ENCODE measurements at places on chromosomes 6 and 20.

DNA sequence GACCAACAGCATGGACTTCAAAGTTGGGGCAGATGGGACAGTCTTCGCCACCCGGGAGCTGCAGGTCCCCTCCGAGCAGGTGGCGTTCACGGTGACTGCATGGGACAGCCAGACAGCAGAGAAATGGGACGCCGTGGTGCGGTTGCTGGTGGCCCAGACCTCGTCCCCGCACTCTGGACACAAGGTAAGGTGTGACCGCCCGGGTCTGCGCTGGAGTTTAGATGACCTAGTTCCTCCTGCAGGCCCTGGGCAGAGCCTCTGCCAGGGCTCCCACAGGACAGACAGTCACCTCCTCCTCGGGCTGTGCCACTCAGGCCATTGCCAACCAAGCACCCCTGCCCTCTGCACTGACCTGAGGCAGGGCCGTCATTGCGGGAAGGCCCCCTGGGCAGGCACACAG, 322.1 kb downstream of the TAF4 start:
- no peak for DNase-seq

DNA sequence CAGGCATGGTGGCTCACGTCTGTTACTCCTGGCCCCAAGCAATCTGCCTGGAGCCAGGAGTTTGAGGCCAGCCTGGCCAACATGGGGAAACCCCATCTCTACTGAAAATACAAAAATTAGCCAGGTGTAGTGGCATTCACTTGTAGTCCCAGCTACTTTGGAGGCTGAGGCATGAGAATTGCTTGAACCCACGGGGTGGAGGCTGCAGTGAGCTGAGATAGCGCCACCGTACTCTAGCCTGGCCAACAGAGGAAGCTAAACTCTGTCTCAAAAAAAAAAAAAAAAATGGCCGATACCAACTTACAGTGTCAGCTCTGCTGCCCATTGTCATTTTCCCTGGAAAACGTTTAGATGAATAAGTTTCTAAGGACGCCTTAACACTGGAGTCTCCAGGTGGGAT, 489.9 kb downstream of the TFAP2A start:
- DNase-seq, result no peak

DNA sequence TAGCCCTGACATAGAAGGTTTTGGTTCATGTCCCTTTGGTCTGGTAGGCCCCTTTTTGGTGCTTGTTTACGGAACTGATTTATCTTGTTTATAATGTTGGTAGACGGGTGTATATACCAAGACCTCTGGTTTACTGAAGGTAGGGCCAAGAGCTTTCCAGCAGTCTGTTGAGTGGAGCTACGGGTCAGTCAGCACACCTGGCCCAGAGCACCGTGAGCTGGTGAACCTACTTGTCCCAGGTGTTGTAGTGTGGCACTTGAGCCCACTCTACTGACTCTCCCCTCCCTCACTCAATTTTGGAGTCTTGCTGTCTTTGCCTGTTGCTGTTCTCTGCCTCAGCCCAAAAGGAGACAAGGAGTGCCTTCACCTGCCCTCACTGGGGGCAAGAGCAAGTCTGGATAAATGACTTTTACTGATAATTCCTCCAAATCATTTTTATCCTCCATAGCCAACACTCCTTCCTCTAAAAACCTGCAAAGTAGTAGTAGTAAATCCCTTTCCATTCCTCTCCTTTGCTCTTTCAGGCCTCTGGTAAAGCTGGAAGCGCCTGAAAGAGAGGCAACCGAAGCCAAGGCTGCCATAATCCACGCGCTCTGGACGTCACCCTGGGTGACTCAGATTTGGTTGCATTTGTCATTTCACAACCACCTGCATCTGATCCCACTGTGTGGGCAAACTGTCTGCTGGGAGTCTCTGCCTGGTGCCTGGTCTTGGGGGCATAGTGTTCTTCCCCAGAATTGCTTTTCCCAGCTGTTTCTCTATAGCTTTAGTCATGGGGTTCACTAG, 22.2 kb downstream of the RREB1 start:
- DNase-seq, result no peak

DNA sequence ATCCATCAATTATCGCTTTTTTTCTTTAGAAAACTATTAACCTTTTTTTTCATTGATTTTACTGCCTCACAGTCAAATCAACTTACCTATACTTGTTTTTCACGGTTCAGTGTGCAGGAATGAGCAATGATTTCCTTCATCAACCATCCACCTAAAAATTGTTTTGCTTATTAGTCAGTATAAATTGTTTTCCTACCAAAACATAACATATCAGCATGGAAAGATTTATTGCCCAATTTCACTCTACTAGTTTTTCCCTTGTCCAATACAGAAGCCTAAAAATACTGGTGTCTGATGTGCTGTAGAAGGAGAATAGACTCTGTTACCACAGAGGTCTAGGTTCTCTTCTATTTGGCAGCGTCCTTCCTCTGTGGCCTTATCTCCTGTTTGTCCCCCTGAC, 558.2 kb upstream of the CITED2 start:
- no peak for DNase-seq

DNA sequence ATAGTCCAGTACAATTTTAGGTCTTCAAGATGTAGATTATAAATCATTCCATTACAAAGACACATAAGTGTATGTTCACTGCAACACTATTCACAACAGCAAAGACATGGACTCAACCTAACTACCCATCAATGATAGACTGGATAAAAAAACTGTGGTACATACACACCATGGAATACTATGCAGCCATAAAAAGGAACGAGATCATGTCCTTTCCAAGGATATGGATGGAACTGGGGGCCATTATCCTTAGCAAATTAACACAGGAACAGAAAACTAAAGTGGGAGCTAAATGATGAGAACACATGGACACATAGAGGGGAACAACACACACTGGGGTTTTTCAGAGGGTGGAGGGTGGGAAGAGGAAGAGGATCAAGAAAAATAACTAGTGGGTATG, 6.3 kb downstream of the RTN4IP1 start:
- DNase-seq, result no peak

DNA sequence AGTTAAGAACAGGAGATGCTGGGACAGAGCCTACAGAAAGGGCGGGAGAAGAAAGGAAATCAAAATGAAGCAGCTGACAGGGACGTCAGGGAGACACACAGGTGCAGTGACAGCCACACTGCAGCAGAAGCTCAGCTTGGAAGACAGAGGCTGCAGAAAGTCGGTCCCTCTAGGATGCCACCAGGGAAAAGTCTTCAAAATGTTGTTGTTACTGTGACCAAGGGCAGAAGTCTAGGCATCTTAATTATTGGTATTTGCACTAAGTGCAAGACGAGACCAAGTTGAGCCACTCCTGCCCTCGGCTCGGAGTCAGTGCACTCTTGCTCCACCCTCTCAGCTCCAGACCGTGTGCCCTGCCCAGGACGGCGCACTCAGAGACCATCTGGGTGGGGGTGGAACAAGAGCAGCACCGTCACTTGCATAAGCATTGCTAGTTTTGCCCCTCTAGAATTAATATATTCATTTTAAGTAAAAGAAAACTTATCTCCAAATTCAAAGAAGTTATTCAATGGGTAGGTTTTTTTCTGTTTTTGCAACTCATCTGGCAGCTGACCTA, 2.6 kb downstream of the PRR18 start:
- no peak for DNase-seq

GRCh38 chr20:2468581-2469407, 1.8 kb downstream of the SNRPB start:
- no peak for DNase-seq

GRCh38 chr6:78810146-78810545, 57.2 kb upstream of the IRAK1BP1 start:
- DNase-seq, result no peak

- DNase-seq, result no peak
Observed at GRCh38 chr20:31682352-31682751, 40.3 kb downstream of the BCL2L1 start.

DNA sequence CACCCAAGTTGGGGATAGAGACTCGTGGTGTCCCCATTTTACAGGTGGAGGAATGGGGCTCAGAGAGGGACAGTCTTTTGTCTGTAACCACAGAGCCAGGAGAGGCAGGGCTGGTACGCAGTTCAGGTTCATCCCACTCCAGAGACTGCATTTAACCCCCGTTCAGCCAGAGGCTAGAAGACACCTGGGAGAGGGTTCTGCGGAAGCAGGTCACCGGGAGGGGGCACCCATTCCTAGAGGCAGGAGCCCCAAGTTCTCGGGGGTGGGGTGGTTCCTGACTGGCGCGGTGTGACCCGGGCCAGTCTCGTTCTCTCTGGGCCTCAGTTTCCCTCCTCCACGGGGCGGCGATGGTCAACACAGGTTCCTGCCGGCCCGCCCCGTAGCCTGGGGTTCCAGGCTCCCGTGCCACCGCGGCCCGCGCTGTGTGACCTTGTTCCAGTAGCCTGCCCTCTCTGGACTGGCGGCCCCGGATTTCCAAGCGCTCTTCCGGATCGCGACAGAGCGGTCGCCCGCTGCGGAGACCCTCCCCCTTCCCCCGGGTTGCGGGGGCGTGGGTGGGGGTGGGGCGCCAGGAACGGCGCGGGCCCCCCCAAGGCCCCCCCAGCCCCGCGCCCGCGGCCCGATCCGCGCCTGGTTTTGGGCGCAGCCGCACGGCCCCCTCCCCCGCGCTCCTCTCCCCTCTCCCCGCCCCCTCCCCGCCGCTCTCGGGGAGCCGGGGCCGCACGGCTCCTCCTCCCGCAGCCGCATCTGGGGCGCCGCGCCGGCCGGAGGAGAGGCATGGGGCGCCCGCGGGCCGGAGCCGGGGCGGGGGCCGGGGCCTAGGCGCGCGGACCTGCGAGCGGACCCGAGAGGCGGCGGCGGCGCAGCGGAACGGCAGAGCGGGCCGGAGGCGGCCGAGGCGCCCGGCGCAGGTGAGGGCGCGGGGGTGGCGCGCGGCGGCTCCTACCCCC, at the start of gene DLGAP4:
Gene DLGAP4, plus strand, starts transcription at position 738 of the 950 bp plus-strand sequence. CDS start 125,379 bp downstream, outside the sequence.
- DNase-seq, result no peak

GRCh38 chr6:105642708-105643107, 239.8 kb upstream of the PREP start:
- no peak for DNase-seq

GRCh38 chr6:30885999-30886896, 1.9 kb downstream of the DDR1 start:
- no peak for DNase-seq

GRCh38 chr20:21528870-21529269, 15.0 kb upstream of the NKX2-2 start:
- no peak for DNase-seq

- DNase-seq, result no peak
Observed at GRCh38 chr6:36130667-36131510, 576 bp downstream of the MAPK13 start.

GRCh38 chr20:62655282-62656196, 13.2 kb downstream of the SLCO4A1 start:
- no peak for DNase-seq

GRCh38 chr6:5466281-5467136, 205.2 kb downstream of the FARS2 start:
- DNase-seq, result no peak

GRCh38 chr6:167684276-167685104, 142.2 kb upstream of the AFDN start:
- no peak for DNase-seq

DNA sequence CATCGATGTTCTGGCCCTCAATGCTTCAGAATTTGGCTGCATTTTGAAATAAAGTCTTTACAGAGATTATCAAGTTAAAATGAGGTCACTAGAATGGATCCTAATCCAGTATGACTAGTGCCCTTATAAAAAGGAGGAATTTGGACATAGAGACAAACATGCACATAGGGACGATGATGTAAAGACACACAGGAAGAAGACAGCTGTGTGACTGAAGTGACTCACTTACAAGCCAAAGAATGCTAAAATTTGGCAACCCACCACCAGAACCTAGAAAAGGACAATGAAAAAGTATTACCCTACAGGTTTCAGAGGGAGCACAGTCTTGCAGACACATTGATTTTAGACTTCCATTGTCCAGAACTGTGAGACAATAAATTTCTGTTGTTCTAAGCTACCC, 322.8 kb upstream of the GJE1 start:
- no peak for DNase-seq

DNA sequence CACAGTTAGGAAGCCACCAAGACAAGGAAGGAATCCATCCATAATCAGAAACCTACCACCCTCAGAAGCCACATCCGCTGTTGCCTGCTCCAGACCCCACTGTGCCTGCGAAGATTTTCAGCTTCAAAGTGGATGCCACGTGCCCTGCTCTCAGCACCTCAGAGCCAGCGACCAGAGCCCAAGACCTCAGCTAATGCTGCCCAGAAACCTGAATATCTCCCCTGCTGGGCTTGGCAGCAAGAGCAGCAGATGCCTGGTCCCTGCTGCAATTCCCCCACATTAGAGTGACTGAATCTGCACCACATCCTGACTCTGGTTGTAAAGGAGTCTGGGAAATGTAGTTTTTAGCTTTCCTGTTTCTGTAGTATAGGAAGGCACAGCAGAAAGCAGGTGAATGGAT, 10.7 kb upstream of the ULBP3 start:
- no peak for DNase-seq

DNA sequence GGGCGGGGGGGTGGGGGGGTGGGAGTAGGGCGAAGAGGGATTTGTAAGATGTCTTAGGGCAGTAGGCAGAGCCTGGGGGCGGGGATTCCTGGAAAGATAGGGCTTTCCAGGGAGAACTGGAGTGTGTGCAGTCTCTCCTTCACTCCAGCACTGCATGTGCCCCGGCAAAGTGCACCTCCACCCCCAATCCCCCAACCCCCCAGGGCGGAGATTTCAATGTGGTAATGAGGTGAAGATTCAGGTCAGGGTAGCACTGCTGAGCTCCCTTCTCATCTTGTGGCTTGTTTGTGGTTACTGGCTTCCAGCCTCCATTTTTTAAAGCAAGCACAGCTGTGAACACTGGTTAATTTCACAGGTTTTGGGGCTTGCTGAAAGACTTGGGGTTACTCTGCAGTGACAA, 5.9 kb downstream of the TMEM239 start:
- no peak for DNase-seq

- DNase-seq, result no peak
Observed at GRCh38 chr20:37271421-37271768, 9.8 kb upstream of the GHRH start.

DNA sequence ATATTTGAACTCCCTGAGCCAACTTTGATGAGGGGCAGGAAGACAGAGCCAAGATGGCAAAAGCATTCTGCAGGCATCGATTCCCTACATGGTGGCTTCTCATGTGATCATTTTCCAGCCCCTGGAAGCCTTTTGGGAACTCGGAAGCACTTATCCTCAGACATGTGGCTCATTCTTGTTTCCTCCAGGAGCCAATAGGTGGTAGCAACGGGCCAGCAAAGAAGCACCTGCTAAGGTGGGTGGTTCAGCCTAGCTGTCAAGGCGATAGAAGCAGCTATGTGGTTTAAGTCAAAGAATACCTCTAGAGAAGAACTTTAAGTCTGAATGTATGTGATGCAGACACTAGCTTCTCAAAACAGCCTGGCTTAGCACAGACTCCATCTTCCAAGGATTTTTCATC, 64.9 kb upstream of the PAX1 start:
- no peak for DNase-seq

- DNase-seq, result peak; percentile 41
Observed at GRCh38 chr6:106974999-106975737, 639 bp upstream of the CD24 start.

- no peak for DNase-seq
Observed at GRCh38 chr6:62971976-62972658, 239.2 kb upstream of the FKBP1C start.

GRCh38 chr6:41732591-41733359, 2.6 kb downstream of the TFEB start:
- DNase-seq, result peak; percentile 71
